ENCODE measurements at places on chromosomes 11 and 22.

- no peak for DNase-seq
These were observed 9.6 kb downstream of the ADM start for GRCh38 chr11:10314199-10315072.

DNA sequence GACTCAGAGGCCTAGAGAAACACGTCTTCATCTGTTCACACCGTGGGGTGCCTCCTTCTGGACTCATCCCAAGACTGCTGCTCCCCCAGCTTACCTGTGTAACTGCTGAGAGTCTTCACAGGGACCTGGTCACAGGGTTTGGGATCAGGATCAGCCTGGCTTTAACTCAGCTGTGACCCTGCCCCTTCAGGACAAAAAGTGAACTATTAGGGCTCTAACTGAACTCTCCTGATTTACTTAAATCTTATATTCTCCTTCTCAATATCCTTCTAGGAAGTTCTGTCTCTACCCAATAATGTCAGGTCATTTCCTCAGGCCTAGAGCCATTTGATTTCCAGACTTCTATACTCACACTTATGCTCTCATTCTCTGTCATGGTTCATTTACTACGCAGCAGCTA lies 108.4 kb downstream of the ZNF280B start:
- no peak for DNase-seq

GRCh38 chr22:46776876-46777608 lies 14.6 kb downstream of the TBC1D22A start:
- DNase-seq, result no peak

- DNase-seq, result no peak
These were observed 816.8 kb downstream of the BRD1 start for GRCh38 chr22:49010901-49011300.

GRCh38 chr22:23716811-23717801 lies 26.3 kb downstream of the RGL4 start:
- DNase-seq, result peak; percentile 31

- DNase-seq, result no peak
These were observed 312.9 kb downstream of the CNTN5 start for GRCh38 chr11:99333621-99334020.
